Midbrain (tissue), 1 donor: ENCODE measurements at places on chromosomes 4 and X.

DNA sequence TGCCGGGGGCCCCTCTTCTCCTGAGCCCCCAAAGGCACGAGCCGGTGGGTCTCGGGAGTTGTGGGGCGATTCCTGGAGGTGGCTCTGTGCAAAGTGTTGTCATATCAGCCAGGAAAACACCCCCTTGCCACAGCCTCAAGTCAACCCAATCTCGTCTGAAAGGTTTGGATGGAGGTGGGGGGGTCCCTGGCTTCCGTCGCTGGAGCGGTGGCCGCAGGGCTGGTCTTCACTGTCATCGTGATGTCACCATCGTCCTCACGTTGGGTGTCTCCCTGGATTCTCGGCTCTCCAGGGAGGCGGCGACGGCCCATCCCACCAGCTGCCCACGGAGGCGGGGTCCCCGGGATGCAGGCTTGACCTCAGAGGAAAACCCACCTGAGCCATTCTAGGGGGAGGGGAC, 38.3 kb upstream of the PPP2R3B start:
- DNase-seq: no peak

- DNase-seq: no peak
Observed at GRCh38 chrX:100615005-100615404, 21.6 kb downstream of the TSPAN6 start.

DNA sequence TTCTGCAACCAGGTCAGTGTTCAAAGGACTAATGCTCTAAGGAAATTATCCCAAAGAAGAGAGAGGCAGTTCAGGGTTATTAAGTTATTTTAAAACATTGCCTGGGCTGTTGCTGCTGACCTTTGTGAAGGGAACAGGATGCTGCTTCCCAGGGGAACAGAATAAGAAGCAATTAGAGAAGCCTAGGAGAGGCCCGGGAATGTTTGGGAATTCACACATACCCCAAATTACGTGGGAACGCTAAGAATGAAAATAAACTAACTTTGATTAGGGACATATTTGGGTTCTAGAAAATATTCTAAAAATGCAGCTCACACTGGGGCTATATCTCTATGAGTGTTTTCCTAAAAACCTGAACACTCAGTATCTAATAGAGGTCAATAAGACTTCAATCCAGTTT, 243.1 kb upstream of the FTHL17 start:
- no peak for DNase-seq

GRCh38 chrX:69607616-69608015, 8.3 kb upstream of the EDA start:
- no peak for DNase-seq

- DNase-seq: no peak
Observed at GRCh38 chr4:36249610-36250009, 5.3 kb upstream of the ARAP2 start.

DNA sequence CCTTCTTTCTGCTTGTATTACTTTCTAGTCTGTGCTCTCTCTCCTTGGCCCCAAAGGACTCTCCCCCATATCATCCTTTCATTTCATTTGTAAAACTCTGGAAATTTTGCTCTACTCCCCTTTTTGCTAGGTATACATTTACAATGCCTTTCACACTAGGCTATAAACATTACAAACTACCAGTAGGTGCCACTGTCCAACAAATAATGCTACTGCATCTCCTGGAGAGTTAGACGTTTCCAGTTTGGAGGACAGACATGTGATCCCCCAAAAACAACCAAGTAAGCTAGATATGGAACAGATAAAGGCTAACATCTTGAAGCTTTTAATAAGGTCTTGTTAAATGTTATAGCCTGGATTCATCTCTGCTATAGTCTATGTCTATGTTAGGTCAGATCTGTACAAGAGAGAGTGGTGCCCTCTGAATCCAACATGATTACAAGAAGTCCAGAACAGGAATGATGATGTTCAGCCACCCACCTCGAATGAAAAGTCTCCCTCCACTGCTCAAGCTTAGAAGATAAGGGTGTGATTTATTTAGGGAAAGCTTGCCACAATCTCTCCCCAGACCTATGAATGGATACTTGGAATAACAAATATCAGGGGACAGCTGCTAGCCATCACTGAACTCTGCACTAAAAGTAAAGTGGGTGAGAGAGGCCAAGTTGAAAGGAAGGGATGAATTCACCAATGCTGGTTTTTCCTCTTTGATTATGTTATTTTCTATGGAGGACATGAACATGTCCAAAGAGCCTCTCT, 14.3 kb downstream of the CBR4 start:
- no peak for DNase-seq

- no peak for DNase-seq
Observed at GRCh38 chr4:26407476-26407875, 82.8 kb downstream of the CCKAR start.

GRCh38 chr4:136032391-136032790, 1499.9 kb downstream of the PCDH18 start:
- DNase-seq: no peak

DNA sequence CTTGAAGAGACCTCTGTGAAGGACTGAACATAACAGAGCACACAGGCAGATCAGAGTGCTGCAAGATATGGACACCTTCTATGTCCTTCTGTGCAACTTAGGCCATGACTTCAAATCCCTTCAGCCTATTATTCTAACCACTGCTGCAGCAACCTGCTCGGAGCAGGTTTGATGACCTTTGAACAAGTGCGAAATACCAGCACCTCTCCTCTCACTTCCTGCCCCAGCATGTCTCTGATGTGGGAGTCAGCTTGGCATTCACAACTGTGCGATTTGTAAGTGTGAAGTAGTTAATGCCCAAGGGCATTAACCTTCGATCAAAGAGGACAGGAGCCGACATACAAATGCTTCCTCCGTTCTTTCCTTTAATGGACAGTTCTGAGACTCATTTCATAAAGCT, 1.6 kb upstream of the EXOC1 start:
- no peak for DNase-seq

GRCh38 chr4:140091305-140091704, 62.7 kb downstream of the MAML3 start:
- no peak for DNase-seq

GRCh38 chr4:118282692-118283091, 70.1 kb downstream of the PRSS12 start:
- no peak for DNase-seq

GRCh38 chr4:40931238-40931637, 181.5 kb downstream of the NSUN7 start:
- DNase-seq: no peak

GRCh38 chr4:156322592-156322991, 368.9 kb upstream of the CTSO start:
- no peak for DNase-seq

- no peak for DNase-seq
Observed at GRCh38 chrX:39440799-39441284, 639.6 kb downstream of the MID1IP1 start.

GRCh38 chrX:2464677-2465166, 36.1 kb downstream of the DHRSX start:
- DNase-seq: no peak

DNA sequence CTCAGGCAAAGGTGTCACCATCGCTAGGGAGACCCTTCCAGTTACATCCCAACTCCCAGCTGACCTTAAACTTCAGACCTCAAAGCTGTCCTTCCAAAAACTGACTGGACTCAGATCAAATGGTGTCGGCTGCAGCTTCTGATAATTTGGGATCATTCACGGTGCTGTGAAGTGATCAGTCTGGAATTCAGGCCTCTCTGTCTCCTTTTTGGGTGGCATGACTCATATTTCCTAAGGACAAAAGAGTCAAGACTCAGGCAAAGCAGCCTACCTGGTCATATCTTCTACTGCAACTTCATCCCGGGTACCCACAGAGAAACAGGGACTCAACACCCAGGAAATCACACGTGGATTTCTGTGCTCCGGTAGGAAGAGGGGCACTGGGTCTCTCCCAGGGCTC, 87.6 kb downstream of the SORCS2 start:
- DNase-seq: no peak

GRCh38 chr4:51923343-51923742, 80.4 kb downstream of the DCUN1D4 start:
- no peak for DNase-seq

DNA sequence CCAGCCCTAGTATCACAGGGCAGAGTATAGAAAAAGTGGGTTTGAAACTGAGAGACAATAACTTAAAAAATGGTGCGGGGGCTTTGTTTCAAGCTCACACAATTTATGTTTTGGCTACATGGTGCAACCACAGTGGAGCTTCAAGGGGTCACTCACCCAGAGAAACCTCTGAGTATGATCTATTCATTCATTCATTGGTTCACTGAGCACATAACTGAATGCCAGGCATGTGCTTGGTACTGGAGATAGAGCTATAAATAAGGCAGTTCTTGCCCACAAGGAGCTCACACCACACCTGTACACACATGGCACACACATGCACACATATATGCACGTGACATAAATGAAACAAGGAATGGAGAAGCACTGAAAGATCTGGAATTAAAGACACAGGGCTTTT, 171.4 kb downstream of the NHS start:
- no peak for DNase-seq

DNA sequence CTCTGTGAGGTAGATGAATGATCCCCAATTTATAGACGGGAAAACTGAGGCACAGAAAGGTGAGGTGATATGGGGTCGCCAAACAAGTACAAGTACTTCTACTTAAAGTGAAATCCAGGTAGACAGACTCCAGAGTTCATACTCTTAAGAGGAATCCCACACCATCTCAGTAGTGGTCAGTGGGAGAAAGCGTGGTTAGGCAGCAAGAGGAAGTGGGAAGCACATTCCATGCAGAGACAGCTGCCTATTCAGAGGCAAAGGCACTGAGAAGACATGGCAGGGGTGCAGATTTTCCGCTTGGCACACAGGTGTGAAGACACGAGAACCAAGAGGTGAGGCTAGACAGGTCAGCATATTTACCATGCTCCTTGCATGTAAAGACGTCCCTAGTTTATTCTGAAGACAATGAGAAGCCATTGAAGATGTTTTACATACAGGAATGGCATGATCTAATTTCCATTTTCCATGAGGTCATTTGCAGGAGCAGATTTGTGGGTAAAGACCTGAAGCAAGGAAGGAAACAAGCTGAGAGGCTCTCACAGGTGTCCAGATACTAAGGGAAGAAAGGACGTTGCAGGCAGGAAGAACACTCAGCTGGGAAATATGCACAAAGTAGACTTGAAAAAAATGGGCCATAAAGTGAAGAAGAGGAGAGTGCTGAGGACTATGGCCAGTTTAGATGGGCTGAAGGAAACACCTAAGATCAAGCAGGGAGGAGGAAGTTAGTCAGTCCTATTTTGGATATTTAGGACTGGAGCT, 17.3 kb upstream of the CLNK start:
- no peak for DNase-seq

- DNase-seq: no peak
Observed at GRCh38 chrX:68758671-68759070, 70.2 kb upstream of the EFNB1 start.

- DNase-seq: peak; percentile 35
Observed at GRCh38 chr4:184529283-184529682, 54.9 kb upstream of the IRF2 start.

GRCh38 chr4:138406876-138407275, 164.7 kb upstream of the SLC7A11 start:
- DNase-seq: no peak

- no peak for DNase-seq
Observed at GRCh38 chrX:115970718-115971117, 199.8 kb upstream of the AGTR2 start.

DNA sequence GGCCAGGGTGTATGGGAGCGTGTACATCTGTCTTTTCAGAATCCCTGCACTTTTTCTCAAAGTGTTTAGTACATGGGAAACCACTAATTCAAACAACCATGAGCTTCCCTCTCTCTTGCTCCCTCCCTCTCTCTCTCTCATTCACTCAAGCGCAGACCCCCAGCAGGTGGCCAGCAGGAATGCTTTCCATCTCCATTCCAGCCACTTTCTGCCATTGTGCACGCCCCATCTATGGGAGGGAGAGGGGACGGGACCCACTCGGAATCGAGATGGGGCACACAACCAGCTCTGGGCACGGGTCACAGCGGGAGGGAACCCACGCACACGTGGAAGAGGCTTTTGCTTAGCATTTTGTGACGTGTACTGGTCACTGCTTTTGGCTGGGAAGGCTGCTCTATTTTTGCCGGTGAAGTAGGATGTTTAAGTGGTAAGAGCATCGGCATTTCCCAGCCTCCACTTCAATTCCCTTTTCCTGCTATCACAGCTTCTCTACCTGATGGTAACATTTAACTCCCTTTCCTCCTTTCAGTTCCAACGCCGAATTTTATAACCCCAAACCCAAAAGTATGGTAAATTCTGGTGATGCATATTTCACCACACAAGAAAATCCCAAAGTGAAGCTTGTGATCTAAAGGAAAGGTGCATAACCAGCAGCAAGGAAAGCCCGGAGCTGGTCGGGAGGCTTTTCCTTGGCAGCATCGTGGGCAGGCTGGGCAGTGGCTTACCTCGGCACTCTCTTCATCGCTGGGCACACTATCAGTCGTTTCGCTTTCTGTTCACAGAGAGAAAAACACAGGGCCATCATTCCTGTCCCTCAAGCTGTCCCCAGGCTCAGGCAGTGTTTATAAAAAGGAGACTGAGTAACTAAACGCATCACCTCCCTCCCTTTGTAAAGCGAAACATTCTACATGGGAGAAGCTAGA, 84.1 kb downstream of the IRF2 start:
- no peak for DNase-seq

GRCh38 chr4:110190249-110190648, 8.2 kb downstream of the ELOVL6 start:
- DNase-seq: no peak

DNA sequence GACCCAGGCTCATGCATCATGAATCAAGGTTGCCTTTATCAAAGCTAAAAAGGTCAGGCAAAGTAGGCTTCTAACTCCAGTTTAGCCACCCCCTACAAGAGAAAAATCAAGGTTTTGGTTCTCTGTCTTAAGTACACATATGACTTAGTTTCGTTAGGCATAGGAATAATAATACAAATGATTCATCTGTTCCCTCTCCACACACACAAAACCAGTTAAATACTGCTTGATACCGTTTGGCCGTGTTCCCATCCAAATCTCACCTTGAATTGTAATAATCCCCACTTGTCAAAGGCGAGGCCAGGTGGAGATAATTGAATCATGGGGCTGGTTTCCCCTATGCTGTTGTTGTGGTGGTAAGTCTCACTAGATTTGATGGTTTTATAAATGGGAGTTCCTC, 226.2 kb downstream of the HS6ST2 start:
- DNase-seq: no peak

DNA sequence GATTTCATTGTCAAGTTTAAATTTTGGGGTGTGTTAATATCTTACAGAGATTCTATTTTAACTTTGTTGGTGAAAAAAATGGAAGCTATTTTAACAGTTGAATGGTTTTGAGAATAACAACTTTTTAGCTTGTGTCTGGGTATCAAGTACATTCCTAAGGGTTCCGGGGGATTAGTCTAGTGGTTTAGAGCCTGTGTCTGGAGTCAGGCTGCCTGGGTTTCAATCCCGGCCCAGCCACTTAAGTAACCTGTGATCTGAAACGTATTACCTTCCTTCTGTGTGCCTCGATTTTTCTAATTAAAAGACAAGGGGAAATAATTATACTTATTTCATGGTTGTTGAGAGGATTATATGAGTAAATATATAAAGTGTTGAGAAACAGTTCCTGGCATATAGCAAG, 288.6 kb upstream of the NR3C2 start:
- DNase-seq: no peak

GRCh38 chrX:63922221-63922620, 137.2 kb upstream of the ARHGEF9 start:
- no peak for DNase-seq

GRCh38 chrX:139931646-139932072, 1.2 kb downstream of the ATP11C start:
- no peak for DNase-seq

- no peak for DNase-seq
Observed at GRCh38 chr4:2786794-2787229, 6.1 kb upstream of the SH3BP2 start.
